Activated CD4-positive, alpha-beta memory T cell treated with anti-CD3 and anti-CD28 coated beads for 36 hours (primary cell): ENCODE measurements at places on chromosomes 5 and 9. TPM values are rescaled to one million over a fixed set of nuclear protein-coding genes. Genes with fewer than 3 reads are reported as not detected.

Gene FOXD4L5
- total RNA-seq = not detected

Gene AK6
- 79.8 TPM for total RNA-seq

Gene MARVELD2
- 0.31 TPM for total RNA-seq

Gene MYOZ3
- total RNA-seq = 0.07 TPM

Gene CBY3
- 0.61 TPM for total RNA-seq

- DNase-seq = peak; percentile 91
Observed at GRCh38 chr5:157651623-157652376, 438 bp downstream of the SOX30 start.

DNA sequence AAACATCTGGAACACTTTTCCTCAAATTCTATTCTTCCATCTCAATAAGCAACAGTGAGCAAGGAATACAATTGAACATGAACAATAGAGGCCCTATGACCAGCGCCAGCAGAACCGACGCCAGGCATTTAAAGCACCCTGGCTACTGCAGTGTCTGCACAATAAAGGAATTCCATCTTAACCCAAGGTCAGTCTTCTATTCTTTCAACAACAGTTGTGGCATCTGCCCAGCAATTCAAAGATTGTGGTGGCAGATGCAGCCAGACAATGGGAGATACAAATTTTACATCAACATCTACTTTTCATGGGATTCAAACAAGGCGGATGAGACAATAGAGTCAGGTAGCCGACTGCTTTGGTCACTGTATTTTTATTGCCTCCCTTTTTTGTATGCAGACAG lies 65.9 kb downstream of the ELL2 start:
- DNase-seq = no peak

GRCh38 chr5:41863871-41864486 lies 6.2 kb downstream of the OXCT1 start:
- DNase-seq = no peak

DNA sequence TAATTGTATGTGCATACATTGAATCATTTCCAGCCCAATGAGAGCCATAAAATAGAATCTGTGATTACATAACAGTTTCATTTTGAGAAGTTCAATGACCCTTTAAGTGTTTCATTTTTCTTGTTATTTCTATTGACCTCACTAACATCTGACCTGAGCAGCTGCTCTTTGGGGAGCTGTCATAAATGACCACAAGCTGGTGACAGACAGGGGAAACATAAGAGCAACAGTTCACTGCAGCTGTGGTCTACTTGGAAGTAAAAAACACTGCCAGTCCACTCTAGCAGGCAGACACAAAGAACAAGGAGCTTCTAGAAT lies 265.4 kb downstream of the DTWD2 start:
- DNase-seq = no peak

GRCh38 chr9:31347082-31347617 lies 1037.3 kb upstream of the ACO1 start:
- DNase-seq = peak; percentile 18

DNA sequence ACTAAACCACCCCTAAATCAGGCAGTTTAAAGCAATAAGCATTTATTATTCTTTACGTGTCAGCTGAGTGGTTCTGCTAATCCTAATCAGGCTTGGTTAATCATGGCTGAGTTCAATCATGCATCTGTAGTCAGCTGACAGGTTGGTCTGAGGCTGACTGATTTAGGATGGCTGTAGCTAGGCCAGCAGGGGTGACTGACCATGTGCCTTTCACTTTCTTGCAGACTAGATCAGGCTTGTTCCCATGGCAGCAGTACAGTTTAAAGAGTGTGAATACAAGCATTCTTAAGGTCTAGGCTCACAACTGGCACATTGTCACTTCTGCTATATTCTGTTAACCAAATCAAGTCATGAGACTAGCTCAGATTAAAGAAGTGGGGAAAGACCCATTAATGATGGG lies 16.1 kb upstream of the MPDZ start:
- DNase-seq = no peak

- peak; percentile 37 for DNase-seq
Observed at GRCh38 chr5:74648835-74649293, 8.3 kb upstream of the ENC1 start.

DNA sequence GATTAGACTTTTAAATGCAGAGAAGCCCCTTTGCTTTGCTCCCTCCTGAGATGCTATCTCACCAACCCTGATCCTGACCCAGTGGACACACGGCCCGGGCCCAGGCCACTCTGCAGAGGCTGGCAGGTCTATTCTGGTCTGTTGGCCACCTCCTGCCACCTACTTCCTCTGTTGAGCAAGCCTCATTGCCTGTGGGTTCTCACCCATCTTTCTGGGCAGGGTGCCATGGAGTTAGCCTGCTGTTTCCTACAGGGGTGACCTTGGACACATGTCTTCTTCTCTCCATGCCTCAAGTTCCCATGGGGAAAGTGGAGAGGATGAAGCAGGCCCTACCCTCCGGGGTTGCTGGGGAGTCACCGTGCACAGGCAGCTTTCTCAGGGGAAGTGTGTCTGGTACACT lies 266.2 kb upstream of the IRX1 start:
- DNase-seq = no peak

GRCh38 chr9:80995759-80996158 lies 693.6 kb downstream of the TLE1 start:
- no peak for DNase-seq

GRCh38 chr5:15737036-15737821 lies 237.2 kb downstream of the FBXL7 start:
- DNase-seq = no peak

DNA sequence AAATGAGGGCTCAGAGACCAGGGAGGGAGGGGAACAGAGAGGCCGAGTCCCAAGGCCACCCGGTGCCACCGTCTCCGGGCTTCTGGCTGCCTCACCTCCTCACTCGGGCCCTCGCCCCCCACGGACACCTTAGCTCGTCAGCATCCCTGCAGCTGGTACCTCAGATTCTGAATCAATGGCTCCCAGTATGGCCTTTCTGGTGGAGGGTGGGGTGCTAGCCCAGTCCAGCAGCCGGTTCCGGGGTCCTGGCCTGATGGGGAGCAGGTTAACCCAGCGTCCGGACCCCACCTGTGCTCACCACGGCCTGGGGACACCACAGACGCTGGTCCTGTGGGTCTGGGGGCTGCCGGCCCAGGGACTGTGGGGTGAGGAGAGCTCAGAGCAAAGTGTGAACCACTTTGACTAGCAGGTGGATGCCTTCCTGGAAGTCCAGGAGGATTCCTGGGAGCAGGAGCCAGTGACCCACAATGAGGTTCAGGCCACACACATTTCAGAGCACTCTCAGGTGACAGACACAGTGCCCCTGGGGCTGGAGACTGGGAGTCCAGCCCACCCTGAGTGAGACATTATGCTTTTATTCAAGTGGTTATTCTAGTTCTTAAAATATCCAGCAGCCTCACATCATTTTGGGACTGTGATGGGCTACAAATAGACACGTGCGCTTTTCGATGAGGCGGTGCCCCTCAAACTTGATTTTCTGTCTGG lies 53.3 kb downstream of the AHRR start:
- DNase-seq = peak; percentile 11

DNA sequence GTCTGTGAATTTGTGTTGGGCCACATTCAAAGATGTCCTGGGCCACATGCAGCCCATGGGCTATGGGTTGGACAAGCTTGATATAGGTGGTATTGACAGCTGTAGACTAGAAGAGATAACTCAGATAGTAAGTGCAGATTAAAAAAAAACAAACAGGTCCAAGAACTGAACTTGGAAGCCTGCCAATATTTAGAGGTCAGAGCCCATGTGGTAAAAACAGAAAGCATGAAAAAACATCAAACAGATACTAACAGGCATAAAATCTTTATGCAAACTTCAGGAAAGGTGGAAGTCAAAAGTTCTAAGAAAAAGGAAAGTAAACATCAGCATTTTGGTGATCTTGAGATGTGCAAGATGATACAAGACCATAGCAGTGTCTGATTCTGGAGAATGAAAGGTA lies 155.1 kb upstream of the NR4A3 start:
- no peak for DNase-seq

DNA sequence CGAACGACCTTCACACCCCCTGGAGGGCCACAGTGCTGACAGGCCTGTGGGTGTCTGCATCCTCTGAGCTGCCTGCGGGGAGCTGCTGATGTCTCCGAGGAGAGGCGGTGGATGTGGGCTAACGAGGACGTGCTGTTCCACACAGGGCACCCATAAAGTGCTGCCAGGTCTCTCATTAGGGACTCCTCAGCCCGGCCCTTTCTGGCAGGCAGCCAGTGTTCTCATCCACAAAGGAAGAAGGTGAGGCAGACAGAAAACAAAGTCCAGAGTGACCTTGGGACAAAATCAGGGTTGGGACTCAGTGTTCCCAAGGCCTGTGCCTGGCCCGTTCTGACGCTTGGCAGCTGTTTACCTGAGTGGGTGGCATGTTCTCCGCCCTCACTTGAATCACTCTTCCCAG lies 29.3 kb downstream of the CARTPT start:
- DNase-seq = no peak

DNA sequence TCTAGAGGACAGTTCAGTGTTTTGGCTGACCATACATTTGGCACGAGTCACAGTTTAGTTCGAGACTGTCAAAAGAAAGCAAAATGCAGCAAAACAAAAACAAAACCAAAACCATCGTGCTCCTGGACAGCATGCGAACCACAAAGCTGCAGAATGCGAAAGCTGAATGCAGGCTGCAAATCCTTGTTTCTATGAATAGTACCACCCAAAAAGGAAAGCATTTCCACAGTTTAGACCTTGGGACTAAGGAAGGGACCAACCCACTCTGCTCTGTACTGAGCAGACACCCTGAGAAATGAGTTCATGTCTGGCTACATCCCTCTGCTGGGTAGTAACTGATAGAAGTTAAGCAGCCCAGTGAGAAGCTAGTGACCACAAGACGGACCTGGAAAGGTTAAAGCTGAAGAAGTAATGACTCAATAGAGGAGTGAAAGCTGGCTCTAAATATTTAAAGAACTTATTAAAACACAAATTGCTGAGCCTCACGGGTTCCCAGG lies 3.9 kb downstream of the GCNT4 start:
- no peak for DNase-seq

GRCh38 chr5:15513911-15514310 lies 13.9 kb downstream of the FBXL7 start:
- no peak for DNase-seq

DNA sequence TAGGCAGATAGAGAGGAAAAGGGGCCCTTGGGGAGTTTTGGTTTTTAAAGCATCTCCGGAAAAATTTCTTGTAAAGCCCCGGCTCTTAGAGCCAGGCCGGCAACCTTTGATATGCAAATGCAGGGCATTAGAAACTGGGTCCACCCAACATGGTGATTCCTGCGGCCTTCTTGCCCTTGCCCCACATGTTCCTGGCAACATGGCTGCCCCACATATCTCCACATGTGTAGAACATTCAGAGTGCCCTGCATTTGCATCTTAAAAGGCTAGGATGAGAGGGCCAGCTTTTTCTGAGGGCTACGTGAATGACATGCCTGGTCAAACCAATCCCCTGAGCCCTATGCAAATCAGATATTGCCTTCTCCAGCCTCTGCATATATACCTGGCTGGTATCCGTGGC lies 5.0 kb upstream of the SNAPC3 start:
- DNase-seq = no peak

DNA sequence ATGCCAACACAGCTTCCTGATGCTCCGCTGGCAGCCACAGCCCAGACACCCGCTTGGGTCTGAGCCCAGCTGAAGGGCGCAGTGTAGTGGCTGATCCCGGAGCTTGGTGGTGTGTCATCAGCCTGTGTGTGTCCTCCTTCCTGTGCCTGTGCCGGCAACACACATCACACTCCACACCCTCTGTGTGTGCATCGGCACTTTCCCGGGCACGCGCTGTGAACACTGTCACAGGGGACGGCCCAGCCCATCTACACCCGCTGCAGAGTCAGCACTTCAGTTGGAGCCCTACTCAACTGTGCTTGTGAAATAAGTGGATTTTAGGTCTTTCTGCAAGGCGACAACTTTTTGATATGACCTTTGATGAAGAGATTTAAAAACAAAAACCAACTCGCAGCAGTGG lies 189.4 kb downstream of the IRX2 start:
- DNase-seq = no peak

GRCh38 chr9:112125951-112126388 lies 49.1 kb downstream of the SUSD1 start:
- DNase-seq = no peak

DNA sequence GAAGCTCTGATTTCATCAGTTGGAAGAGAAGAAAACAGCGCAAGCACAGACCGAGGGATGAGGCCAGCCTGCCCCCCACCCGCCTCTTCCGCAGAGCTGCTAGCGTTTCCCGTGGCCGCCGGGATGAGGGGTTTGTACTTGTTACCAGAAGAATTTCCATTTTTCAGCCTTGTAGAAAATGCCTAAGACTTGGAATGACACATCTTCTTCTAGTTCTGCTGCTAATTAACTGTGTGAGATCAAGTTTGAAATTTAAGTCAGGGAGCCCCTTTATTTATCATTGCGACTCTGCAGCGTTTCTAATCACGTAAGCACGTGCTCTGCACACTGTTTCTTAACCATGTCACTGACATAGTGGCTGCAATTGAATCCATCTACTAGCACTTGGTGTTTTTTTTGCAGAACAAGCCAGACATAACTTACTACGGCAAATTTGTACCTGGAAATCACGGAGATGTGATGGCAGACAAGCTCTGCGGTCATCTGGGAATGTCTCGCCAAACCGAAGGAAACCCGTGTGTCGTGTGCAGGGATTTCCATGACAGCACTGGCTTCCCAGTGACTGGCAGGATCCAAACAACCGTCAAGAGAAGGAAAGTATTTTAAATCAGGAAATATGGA lies 41.8 kb upstream of the ROR2 start:
- no peak for DNase-seq

GRCh38 chr5:142904416-142904815 lies 134.2 kb downstream of the ARHGAP26 start:
- DNase-seq = no peak

DNA sequence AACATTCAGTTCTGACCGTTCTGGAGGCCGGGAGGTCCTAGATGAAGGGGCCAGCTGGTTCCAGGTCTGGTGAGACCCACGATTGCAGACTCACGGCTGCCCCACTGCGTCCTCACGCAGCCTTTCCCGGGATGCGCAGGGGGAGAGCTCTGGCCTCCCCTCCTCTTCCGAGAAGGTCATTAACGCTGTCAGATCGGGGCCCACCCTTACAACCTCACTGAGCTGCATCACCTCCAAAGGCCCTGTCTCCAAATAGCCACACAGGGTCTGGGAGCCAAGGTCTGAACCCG lies 66.6 kb upstream of the PPP1R26 start:
- DNase-seq = no peak
